Hematopoietic multipotent progenitor cell treated with erythropoietin and hydrocortisone succinate and interleukin-3 and kit ligand, for 17 days (in vitro differentiated cells): ENCODE measurements at places on chromosomes 12 and 14.

GRCh38 chr14:41782511-41782910, 175.8 kb downstream of the LRFN5 start:
- no peak for DNase-seq

GRCh38 chr12:122820838-122821271, 14.4 kb upstream of the HIP1R start:
- DNase-seq = no peak

DNA sequence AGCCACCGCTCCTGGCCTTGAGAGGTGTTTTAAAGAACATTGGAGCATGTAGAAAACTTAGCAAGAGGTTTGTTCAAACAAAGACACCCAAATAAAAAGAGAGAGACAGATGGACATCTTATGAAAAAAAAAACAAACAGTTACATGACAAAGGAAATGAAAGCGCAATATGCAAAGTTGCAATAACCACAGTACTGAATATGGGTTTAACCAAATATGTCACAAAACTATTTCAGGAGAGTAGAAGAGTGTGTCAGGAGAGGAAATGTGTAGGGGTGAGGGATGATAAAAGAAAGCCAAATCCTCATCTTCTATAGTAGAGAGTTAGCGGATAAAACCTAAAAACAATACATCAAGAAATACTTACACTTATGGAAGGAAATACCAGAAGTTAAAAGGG, 98.4 kb downstream of the GTF2A1 start:
- no peak for DNase-seq

DNA sequence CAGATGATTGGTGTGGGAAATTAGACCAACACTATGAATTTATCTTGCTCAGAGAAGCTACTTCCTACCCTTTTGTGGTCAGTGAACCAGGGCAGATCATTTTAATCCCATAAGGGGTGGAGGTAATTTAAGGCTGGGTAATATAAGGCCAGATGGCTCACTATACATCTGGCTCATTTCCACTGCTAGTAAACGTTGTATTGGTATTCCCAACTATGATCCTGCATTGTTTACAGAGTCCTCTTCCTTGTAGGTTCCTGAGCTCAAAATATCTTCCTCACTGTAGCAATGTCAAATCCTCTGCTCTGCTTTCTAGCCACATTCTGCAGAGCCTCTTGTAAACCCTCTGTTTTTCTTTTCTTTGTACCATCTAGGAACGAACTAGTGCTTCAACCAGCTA, 93.0 kb upstream of the MGAT4C start:
- DNase-seq = no peak

GRCh38 chr14:71245659-71246361, 338.6 kb downstream of the PCNX1 start:
- DNase-seq = no peak

DNA sequence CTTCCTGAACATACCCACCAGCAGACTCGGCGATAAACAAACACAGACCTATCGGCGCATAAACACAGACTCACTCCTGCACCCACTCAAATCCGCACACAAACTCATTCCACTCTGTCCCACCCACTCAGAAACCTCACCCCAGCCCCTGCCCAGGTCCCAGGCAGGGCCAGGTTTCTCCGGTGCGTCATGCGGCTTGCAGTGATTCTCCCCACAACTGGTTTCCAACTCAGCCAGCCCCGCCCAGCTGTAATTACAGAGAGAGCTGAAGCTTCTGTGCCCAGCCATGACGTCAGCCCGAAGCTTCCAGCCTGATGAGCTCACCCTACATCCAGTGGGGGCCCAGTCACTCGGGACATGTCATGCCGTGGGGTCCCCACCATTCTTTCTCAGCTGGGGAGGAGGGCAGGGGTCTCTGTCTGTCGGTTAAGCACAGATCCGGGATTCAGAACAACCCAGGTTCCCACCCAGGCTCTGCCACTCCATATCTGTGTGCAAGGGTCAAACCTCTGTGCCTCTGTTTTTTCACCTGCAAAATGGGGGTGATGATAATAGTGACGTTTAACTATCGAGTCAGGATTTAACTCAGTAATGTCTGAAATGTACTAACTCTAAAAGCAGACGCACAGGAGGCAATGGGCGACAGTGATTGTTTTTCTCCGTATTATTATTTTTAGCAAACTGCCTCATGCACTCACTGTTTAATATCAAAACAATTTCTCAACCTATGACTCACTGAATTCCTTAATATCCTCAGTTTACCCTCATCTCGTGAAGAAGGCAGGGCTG, 2.3 kb upstream of the HSPB8 start:
- DNase-seq = no peak

DNA sequence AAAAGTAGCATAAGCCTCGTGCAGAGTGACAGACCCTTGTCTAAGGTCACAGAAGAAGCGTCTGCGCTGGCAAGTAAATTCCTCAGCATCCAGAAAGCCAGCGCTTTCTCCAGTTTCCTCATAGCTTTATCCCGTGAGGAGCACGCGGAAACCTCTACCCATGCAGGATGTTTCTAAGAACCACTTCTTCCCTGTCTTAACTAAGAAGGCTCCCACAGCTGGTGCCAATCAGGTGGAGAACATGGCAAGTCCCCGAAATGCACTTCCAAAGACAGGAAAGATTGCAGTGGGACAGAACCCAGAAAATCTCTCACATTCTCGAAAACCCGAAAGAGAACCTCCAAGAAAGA, 968 bp upstream of the ARID4A start:
- no peak for DNase-seq

DNA sequence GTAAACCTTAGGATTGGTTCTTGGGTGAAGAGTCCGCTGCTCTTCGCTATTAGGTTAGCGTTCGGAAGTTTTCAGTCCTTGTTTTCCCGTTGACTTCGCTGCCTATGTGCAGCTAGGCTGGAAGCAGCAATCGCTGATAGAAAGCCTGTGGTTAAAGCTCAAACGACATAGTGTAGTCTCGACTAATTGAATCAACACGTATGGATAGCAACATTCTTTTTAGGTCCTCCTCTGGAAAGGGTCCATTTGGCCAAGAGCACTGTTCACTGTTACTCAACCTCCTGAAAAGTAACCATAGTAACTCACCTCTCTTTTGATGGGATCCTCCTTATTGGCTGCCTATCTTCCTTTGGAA, 355.5 kb downstream of the SNAPC1 start:
- DNase-seq = no peak

GRCh38 chr14:69153152-69153872, 393 bp upstream of the DCAF5 start:
- peak; percentile 79 for DNase-seq

GRCh38 chr12:50050410-50051098, 6.8 kb upstream of the ASIC1 start:
- DNase-seq = peak; percentile 88

DNA sequence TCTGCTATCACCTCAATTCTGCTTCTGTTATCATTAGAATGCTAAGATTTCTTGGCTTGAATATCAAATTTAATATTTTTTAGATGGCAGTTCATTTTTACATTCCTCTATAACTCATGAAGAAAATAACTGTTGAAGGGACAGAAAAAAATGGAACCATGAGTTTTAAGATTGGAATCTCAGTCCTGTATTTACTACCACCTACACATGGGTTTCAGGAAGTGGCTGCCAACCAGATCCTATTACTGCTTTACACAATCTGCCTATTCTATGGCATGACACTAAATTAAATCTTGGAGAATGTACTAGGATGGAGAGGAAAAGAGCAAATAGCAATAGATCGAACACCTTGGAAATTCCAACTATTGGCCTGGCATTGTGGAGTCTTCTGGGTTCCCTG, 140.8 kb downstream of the DUSP6 start:
- DNase-seq = no peak

GRCh38 chr12:51012570-51013236, 13.5 kb downstream of the SLC11A2 start:
- DNase-seq = no peak

GRCh38 chr12:25045869-25046268, 97.0 kb upstream of the BCAT1 start:
- DNase-seq = no peak

DNA sequence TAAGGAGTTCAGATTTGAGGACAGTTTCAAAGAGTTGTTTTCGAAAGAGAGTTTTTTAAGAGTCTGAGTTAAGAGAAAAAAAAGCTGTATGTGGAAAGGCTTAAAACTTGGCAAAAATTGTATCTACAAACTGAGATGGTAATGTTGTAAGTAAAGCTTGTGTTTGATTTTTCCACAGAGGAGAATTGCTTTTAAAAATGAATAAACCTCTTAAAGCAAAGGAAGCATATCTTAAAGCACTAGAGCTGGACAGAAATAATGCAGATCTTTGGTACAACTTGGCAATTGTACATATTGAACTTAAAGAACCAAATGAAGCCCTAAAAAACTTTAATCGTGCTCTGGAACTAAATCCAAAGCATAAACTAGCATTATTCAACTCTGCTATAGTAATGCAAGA, 50.3 kb downstream of the TMTC3 start:
- no peak for DNase-seq

GRCh38 chr12:452667-453210, 7.0 kb upstream of the B4GALNT3 start:
- no peak for DNase-seq

GRCh38 chr12:108572166-108572790, 9.9 kb downstream of the ISCU start:
- DNase-seq = no peak

DNA sequence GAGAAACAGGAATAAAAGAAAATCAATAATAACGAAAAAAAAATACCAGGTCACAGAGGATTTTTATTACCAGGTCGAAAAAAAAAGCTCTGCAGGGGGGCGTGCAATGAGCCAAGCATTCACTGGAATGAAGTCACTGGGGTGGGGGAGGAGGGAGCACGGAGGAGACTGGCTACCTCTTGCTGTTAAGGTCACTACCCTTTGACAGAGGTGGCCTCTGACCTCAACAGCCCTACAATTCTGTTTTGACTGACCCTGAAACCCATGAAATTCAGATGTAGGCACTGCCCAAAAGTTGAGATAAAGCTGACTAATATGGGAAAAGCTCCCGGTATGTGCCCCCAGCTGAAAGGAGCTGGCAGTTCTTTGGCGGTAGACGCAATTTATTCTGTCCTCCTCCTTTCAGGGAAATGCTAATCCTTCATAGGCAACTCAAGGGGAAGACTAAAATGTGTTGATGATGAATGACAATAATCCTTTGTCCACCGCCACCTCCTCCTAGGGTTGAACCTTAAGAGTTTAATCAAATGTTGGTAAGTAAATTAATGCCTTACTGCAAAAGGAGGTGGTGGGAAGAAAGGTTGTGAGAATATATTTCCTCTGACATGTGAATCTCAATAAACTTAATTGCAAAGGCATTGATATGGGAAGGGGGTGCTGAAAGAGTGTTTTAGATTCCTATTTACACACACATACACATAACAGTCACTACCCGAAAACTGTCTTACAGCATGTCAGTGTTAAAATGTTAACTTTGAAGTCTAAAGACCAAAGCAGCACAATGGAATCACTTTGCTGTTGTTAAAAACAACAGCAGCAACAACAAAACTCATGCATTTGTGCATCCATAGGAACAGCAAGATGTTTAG, 6.3 kb upstream of the RIC8B start:
- DNase-seq = no peak
